ENCODE measurements at places on chromosomes 1 and 21. TPM values are rescaled to one million over a fixed set of nuclear protein-coding genes. Genes with fewer than 3 reads are reported as not detected.
A peak's percentile ranks its signal among the peaks of the same experiment; 100 is the strongest.

DNA sequence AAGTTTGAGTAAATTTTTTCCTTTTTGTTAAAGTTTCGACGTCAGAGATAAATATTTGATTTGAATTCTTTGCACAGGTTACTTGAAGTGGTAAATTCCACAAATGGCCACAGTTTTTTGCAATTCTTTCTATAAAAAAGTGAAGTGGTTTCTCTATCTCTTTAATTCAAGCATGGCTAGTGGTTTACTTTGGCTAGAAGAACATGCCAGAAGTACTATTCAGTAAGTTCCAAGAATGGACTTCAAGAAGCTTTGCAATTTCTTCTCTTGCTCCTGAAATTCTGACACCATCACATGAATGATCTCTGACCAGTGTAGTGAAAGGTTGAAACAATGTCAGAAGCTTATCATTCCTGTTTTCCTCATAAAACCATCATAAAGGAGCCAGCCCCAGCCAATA is 55.7 kb upstream of the RNPC3 start:
- no peak for DNase-seq

GRCh38 chr1:157363660-157364140 is 188.6 kb downstream of the FCRL5 start:
- peak; percentile 22 for DNase-seq

GRCh38 chr1:71785450-71785849 is 496.9 kb downstream of the NEGR1 start:
- no peak for DNase-seq

DNA sequence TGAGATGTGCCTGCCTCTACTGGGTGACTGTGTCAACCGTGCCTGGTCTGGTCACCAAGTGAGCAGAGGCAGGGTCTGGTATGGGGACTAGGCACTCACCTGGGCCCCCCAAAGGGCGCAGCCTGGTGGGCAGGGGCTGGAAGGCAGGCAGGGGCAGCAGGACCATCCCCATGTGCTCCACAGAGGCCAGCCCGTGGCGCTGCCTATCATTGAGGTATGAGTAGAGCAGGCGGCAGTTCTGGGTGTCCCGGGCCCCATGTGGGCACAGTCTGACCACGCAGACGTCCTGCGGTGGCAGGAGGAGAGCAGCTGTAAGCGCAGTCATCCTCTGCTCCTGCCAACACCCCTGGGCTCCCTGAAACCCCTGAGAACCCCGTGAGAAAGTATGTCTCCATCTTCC is 23.7 kb downstream of the SPOCD1 start:
- DNase-seq = no peak

DNA sequence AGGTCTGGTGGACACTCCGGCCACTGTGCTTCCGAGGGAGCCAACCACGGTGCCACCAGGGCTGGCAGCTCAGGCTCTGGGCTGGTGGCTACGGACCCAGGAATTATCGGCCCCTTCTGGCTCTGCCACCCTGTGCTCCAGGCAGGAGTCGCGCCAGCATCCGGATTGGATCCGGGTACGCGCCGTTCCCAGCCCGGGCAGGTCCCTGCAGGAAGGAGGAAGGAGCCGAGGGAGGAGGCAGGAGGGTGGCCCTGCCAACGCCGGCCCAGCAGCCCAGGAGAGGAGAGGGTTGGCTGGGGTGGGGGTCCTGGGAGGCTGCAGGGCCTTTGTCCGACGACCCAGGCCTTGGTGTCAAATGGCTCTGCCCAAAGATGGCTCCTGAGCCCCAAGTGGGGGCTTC is 160.5 kb downstream of the CASZ1 start:
- no peak for DNase-seq

DNA sequence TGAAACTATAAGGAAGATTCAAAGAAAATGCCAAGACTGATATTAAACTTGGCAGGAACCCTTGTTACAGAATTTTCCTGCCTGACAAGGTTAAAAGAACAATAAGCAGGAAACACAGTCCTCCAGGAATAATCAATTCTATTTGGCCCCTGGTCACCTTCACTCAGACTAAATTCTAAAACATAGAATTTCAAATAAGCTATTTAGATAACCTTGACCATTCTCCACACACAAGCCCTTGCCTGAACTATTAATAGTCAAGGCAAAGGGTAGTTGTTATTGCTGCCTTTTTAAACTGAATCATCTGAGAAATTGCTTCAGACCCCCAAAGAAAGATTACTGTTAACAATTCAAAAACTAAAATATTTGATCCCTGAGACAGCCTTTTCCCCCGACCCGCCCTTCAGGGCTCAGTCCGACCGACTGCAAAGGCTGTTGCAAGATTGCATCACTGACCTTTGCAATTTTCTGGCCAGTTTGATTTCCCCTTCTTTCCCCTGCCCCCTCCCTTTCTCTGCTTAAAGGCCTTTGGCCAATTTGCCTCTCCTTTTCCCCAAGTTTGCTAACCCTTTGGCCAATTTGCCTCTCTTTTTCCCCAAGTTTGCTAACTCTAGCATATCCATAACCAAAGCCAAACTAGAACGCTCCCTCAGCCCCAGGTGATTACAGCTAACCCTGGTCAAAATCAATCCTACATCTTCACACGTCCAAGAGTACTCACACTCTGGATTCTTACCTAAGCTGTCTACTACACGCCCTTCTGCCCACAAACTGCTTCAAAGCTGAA is 1.4 kb upstream of the G0S2 start:
- no peak for DNase-seq

DNA sequence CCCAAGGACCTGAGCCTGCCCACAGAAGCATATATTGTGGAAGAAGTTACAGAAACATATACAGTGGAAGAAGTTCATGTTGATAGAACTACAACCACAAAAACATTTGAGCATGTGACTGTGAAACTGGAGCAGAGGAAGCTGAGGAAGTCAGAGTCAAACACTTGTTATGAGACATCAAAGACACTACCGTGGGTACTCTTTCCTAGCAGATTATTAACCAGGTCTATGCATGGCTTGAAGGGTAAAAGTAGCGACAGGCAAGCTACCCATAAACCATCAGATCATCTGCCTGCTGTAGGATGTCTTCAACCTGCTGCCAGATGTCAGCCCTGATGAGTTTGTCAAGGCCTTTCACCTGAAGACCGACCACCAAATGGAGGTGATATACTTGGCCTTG is 35.8 kb downstream of the IVNS1ABP start:
- peak; percentile 24 for DNase-seq

- no peak for DNase-seq
These were observed 14.4 kb downstream of the FHAD1 start for GRCh38 chr1:15261155-15262002.

GRCh38 chr1:233723387-233723786 is 109.5 kb downstream of the KCNK1 start:
- DNase-seq = no peak

DNA sequence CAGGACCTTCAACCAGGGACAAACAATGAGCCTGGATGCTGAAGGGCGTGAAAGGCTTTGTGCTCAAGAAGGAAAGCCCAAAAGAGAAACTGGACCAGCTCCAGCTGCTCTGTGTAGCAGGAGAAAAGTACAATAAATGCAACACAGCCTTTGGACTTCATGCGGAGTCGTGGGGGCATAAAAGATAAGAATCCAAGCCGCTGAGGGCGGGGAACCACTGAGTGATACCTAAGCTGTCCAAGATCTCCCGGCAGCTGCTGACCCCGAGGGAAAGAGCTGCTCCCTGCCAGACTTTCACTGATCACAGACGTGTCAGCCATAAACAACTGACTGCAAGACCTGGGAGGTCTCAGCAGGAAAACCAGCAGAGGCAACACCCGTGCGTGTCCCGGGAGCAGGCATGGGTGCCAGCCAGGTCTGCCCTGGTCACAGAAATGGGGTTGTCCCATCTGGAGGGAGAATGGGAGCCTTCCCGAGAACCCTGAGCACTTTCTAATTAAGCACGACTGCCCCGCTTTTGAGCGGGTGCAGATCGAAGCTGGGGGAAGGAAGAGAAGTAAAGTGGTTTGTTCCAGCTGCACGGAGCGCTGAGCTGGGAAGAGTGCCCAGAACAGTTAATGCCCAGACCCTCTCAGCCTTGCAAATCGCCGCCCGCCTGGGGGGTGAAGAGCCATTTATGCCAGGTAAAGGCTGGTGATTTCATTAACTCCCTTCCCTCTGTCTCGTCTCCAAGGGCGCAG is 68.3 kb upstream of the TARDBP start:
- DNase-seq = no peak

DNA sequence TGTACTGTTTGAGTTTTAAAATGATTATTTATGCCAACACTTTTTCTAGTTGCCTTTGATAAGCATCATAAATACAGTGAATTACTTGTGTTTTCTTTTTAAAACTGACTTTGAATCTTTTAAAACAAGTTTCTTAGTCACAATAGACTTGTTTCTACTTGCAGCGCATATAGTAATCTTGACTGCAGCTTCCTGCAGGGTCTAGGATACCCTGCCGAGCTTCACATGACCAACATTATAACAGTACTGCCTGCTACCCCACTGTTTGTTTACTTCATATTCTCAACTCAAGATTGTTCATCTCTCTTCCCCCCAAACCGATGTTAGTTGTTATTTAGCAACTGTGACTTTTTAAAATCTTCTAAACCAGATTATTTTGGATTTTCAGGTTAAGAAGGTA is 751.3 kb upstream of the NEGR1 start:
- DNase-seq = no peak

GRCh38 chr1:14504517-14504916 is 94.0 kb upstream of the KAZN start:
- DNase-seq = no peak

DNA sequence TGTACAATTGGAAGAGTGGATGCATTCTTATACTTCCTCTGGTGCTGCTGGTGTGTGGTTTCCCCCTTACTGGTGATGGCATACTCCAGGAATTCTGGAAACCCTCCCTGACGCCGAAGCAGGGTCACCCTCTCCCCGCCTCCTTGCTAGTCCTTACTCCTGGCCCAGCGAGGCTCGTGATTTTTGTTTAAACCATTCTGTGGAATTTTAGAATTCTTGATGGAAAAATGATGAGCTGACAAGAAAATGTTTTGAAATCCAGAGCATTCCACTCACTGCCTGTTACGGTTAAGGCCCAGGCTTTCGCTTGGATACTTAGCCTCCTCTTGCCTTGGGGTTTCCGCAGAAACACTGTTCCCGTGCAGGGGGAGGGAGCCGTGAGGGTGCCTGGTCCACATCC is 41.1 kb downstream of the IL6R start:
- DNase-seq = peak; percentile 97

- DNase-seq = no peak
These were observed 20.8 kb downstream of the ACADM start for GRCh38 chr1:75745276-75745675.

DNA sequence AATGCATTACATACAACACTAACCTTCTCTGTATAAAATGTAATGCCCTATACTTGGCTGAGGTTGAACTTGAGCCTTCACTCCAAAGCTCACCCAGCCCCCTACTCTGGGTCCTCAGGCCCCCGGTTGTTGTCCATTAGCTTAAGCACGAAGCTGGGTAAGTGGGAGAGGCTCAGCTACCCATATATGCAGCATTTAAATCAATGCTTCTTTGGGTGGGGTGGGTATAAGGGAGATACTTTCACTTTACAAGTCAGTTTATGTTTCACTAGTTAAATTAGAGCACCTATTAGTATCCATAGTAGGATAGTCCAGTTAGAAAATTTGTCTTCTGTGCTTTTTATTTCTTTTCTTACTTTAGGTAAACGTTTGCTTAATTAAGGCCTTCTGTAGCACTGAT is 151.4 kb downstream of the LMX1A start:
- no peak for DNase-seq

Gene CAMK2N1
- polyA plus RNA-seq = 46.8 TPM

Gene CDC42BPA
- polyA plus RNA-seq = 7.7 TPM

Gene TSPAN2
- 0.17 TPM for polyA plus RNA-seq
